Ascending aorta (tissue), 2 donors: ENCODE measurements at places on chromosomes 5 and 9.
A peak's percentile ranks its signal among the peaks of the same experiment; 100 is the strongest.

GRCh38 chr5:133314086-133314485 lies 262.3 kb downstream of the HSPA4 start:
- no peak for DNase-seq

GRCh38 chr5:5613261-5613990 lies 190.9 kb downstream of the ICE1 start:
- DNase-seq = no peak

DNA sequence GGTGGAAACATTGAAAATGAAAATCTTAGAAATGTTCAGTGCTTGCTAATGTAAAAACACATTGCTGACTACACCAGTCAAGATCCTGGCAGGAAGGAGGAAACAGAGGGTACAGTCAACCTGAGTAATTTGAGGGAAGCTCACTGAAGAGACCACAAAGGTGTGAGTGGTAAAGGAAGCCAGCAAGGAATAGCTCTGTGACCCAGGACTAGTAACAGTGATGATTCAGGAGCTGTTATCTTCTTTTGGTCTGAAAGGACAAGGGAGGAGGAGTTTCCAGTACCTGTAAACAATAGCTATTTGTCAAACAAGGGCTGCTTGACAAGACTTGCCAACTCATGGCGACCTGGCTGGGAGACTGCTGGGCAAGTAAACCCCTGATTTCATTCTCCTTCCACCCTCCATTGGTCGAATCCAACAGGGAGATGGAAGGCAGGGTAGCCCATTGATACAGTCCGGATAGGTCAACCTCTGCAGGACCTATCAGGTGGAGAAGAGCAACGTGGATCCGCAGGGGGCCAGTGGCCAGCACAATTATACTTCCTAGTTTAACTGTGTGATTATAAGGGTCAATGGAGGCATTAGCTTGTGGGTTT lies 68.1 kb downstream of the MAMDC2 start:
- no peak for DNase-seq

GRCh38 chr9:123073991-123074422 lies 40.5 kb downstream of the GPR21 start:
- no peak for DNase-seq

DNA sequence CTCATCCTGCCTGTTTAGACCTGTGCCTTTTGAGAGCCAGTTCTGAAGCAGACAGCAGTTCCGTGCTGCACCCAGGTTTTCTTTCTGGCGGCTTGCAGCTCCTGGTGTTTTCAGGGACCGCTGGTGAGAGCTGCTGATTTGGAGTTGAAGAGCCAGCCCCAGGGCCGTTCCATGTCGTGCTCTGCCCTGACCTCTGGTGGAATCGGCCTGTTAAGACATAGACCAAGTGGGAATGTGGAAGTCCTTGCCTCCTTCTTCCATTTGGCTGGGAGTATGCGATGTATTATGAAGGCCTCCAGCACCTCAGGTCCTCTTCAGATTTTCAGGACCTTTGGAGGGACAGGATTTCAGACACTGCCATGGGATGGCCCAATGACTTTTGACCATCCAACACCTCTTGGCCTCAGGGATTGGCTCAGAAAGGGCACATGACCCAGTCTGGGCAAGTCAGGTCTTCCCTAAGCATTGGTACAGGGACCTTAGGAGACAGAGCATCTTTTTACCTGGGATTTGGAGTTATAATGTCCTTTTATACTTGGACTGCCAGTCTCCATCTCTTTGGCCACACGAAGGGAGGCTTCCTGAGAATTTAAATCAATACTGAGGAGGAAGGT lies 136.1 kb upstream of the CLINT1 start:
- peak; percentile 71 for DNase-seq

DNA sequence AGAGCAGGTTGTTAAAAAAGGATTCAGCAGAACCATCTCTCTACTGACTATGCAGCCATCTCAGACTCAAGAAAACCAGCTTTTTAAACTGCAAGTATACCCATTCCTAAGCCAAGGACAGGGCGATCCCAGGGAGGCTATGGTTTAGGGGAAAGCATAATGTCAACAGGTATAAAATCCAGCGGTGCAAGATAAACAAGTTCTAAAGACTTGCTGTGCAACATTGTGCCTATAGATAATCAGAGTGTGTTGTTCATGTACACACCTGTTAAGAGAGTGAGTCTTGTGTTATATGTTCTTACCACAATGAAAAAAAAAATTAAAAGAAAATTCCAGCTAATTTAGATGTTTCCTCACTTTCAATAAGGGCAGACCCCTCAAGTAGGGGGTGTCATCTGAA lies 63.6 kb upstream of the DIRAS2 start:
- no peak for DNase-seq

- no peak for DNase-seq
Measured at GRCh38 chr5:160641405-160641804, 210.6 kb downstream of the ATP10B start.

DNA sequence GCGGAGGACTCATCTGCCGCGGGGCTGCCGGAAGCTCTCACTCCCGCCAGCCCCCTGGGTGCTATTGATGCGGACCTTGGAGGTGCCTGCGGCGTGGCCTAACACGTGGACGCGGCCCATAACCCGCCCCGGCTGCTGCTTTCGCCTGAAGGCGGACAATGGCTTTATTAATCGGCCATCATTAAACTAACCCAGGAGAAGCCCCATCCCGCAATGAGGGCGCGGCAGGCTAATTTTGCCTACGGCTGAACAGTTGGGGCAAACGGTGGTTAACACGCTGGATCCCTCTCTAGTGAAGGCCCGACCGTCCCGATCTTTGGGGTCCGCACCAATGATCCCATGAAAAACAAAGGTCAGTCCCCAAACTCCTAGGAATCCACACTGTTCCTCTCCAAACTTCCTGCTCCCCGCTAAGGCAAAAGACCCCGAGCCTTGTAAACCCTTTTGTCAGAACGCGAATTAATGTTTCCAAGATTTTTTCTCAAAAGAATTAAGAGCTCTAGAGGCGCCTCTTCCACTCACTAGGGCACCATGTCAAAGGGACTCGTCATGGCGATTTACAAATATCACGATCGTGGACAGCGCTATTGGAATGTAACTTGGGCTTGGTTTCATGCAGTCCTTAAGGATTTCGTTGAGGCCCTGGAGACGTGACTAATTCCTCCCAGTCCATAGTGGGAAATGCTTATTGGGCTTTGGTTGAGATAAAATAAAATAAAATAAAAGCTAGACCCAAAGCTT lies 193.1 kb downstream of the MEF2C start:
- DNase-seq = no peak

DNA sequence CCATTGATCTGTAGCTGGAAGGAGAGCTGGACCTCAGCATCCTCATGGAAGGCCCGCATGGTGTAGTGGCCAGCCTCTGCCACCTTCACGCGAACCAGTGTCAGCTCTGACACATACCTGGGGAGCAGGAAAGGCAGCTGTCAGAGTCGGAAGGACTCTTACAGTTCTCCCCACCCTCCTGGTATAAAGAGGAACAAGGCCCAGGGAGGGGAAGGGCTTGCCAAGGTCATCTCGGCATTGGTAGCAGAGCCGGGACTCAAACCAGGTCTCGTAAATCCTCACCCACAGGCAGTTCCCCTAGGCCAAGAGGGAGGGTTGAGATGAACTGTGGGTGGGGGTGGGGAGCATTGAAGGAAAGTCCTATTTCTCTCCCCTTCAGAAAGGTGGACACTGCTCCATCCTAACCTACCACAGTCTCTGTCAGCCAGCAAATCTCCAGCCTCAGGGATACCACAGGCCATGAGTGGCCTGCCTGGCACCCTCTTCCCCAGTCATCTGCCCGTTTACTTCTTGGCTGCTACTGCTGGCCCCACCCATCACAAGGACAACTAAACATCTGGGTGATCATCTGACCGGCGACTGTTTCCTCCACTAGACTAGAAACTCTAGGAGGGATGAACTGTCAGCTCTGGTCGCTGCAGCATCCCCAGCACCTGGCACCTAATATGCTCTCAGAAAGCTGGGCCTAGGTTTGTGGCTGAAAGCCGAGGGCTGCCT lies 23.5 kb downstream of the PDGFRB start:
- DNase-seq = no peak

- no peak for DNase-seq
Measured at GRCh38 chr9:63859475-63860215, 1425.4 kb downstream of the FOXD4L5 start.

- DNase-seq = no peak
Measured at GRCh38 chr5:103480246-103480645, 82.3 kb downstream of the NUDT12 start.

- no peak for DNase-seq
Measured at GRCh38 chr5:111364992-111365391, 140.8 kb downstream of the CAMK4 start.

- DNase-seq = no peak
Measured at GRCh38 chr9:95892690-95893089, 17.2 kb downstream of the ERCC6L2 start.

DNA sequence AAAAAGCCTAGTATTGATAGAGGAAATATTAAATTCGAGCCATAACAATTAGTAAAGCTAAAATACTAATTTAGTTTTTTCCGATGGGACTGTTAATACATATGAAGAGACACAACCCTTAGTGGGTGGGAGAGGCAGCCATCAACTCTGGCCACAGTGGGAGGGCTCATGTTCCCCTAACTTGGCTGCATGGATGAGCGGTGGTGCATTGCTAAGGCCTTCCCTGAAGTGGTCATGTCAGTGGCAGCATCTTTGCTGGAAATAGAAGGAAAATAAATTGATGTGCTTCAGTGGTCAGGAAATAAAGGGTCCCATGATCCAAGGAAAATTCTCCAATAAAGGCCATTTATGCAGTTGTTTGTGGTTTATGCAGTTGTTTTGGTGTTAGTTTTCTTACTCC lies 33.9 kb upstream of the F2RL2 start:
- DNase-seq = no peak

GRCh38 chr5:43207601-43208000 lies 15.6 kb downstream of the NIM1K start:
- DNase-seq = no peak

DNA sequence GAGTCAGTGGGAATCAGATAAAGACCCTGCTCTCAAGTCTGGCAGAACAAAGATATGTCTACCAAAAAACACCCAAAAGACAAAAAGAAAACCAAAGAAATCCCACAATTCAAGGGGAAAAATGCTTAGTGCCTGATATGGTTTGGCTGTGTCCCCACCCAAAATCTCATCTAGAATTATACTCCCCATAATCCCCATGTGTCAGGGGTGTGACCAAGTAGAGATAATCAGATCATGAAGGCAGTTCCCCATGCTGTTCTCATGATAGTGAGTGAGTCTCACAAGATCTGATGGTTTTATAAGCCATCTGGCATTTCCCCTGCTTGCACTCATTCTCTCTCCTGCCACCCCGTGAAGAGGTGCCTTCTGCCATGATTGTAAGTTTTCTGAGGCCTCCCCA lies 13.4 kb downstream of the FBXO10 start:
- no peak for DNase-seq
